ENCODE measurements at places on chromosomes 1 and 21.

DNA sequence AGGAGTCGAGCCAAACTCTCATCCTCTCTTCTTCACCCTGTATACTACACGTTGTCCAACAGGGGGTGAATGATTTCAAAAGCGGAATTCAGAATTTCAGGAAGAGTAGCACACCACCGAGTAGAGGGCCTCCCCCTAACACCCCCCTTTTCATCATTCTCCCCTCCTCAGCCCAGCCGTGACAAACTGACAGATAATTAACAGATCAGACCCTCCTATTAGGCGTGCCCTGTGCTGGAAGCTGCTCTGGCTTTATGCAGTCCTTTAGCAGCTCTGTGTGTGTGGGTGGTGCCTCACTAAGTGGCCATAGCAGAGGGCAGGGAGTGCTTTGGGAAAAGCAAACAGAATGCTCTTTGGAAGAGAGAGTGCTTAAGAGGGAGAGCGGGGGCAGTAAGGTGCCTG lies 44.3 kb downstream of the PEX14 start:
- DNase-seq: no peak

- no peak for DNase-seq
Measured at GRCh38 chr1:48693180-48693579, 83.5 kb downstream of the BEND5 start.

- no peak for DNase-seq
Measured at GRCh38 chr1:238652346-238652968, 733.9 kb upstream of the CHRM3 start.

- DNase-seq: no peak
Measured at GRCh38 chr21:31845151-31845729, 27.6 kb upstream of the HUNK start.

DNA sequence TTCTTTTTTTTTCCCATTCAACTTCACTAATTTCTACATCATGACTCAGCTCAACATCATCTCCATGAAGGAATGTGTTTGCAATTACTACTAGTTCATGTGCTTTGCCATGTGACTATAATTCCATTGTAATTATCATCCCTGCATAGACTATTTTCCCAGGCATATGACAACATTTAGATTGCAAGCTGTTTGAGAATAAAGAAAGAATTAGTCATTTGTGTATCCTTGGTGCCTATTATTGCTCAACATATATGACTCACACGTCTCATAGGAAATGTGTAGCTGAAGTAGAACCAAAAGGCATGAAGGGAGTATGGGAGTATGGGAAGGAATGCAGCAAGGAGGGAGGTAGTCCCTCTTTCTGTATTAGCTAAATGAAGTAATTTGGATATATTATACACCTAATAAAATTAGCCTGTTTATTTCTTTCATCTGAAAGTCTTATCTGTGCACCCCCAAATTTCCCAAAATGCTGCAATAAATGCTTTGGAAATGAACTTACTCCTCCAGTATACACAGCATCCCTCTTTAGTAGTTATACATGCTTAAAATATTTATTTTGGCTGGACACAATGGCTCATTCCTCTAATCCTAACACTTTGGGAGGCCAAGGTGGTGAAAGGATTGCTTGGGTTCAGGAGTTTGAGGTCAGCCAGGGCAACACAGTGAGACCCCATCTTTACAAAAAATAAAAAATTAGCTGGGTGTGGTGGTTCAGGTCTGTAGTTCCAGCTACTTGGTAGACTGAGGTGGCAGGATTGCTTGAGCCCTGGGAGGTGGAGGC lies 316.9 kb upstream of the ADGRL4 start:
- DNase-seq: no peak

GRCh38 chr1:153404768-153405167 lies 11.6 kb upstream of the S100A7A start:
- peak; percentile 45 for DNase-seq

- no peak for DNase-seq
Measured at GRCh38 chr1:4690951-4691675, 36.7 kb downstream of the AJAP1 start.

GRCh38 chr1:248065071-248065470 lies 18.4 kb downstream of the OR2L3 start:
- DNase-seq: no peak

DNA sequence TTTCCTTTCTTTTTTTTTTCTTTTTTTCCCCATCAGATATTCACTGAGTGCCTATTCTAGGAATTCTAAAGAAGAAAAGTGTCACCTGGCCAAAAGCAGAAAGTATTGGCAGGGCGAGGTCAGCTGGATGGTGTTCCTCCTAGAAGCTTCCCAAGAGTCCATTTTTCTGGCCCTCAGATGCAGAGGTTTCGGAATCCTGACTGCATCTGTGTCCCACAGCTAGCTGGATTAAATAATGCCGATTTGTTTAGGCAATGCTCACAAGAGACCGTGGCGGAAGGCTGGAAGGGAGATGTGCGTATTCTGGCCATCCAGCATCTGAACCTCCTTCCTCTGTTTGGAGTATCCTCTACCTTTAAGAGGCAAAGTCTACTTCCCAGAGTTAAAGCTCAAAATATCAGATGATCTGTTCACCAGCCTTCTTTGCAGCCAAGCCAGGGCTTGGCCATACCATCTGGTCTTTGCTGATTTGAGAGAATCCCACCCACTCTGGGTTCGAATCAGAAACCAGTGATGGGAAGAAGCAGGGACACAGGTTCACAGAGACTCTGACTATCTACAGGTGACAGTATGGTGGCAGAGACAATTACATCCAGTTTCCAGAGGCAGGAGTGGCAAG lies 5.4 kb upstream of the TENT5C start:
- no peak for DNase-seq

DNA sequence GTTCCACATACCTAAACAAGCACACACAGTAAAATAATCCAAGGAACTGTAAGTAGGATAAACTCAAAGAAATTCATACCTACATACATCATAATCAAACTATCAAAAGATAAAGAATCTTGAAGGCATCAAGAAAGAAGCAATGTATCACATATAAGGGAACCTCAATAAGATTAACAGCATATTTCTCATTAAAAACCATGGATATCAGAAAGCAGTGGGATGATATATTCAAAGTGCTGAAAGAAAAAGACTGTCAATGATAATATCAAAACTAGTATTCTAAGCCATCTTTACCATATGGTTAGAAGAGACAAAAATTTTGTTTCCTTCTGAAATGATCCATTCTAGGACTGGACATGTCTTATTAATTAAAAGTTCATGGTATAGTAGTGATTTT lies 37.1 kb upstream of the ADAM30 start:
- DNase-seq: no peak

DNA sequence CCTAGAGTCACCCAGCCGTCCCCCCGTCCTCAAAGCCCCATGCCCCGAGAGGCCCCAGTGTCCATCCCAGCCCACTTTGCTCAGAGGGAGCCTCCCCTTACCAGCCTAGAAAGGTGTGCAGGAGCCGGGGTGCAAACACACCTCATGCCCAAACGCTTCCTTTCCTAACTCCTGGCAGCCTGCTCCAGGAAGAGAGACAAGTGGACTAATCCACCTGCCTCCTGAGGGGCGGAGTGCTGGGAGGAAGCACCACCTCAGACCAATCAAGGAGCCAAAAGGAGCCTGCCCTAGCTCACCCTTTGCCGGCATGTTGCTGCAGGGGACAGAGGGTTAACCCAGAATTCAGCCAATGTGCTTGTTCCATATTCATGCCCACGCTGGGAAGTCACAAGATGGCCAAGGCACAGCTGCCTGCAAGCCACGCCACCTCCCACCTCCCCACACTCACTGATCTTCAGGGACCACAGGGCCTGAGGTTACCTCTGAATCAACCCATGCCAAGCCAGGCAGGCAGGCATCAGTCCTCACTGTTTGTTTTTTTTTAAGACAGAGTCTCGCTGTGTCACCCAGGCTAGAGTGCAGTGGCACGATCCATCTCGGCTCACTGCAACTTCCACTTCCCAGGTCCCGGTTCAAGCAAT lies 27.8 kb downstream of the PLEKHA6 start:
- no peak for DNase-seq

DNA sequence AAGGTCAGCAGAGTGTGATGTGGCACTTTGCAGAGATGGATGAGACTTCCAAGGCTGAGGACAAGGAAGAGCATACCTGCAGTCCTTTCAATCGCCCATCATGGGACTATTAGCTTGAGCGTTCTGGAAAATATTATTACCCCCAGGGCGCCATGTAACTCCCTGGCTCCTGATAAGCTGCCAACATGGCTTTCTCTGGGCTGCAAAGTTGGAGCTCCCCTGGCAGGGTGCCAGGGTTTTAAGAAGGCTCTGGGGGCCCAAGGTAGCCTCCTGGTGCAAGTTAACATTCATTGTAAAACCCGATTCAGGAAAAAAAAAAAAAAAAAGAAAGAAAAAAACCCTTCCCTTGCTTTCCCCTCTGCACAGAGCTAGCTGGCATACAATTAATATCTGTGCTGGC lies 196.7 kb downstream of the PBX1 start:
- DNase-seq: no peak

DNA sequence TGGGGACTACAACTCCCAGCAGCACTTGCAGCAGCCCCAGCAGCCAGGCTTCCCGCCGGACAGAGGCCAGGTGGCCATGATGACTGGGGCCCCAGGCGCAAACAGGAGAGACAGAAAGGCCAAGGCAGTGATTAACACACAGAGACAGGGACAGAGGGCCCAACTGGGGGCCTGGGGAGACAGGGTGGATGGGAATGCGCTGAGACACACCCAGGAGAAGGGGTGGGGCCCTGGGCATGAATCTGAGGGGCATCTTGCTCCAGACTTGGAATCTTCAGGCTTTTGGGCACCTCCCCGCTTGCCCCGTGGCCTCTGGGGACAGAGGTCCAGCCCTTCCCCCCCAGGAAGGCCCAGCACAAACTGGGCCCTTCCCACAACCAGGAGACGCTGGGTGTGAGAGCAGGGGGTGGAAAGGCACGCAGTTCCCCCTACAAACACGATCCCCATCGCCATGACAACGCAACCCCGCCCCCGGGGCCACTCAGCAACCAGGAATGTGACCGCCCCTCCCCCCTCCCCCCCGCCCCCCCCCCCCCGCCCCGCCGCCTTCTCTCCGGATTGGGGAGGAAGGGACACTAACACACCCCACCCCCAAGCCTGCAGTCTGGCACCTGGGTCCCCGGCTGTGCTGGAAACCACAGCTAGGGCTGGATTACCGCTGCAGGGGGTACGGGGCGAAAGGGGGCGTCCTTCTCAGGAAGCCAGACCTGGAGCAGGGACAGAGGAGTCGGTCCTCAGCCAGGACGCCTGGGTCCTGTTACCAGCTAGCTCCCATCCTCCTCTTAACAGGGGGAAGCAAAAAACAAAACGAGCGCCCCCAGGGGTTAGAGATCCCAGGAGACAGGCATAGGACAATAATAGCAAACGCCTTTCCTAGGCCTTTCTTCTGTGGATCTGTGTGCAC lies 4.5 kb downstream of the HDGF start:
- DNase-seq: peak; percentile 79

GRCh38 chr1:83060221-83060620 lies 938.7 kb downstream of the TTLL7 start:
- no peak for DNase-seq

- no peak for DNase-seq
Measured at GRCh38 chr1:84165601-84166000, 21.5 kb downstream of the PRKACB start.

GRCh38 chr1:2971101-2971501 lies 50.2 kb upstream of the ACTRT2 start:
- no peak for DNase-seq

GRCh38 chr1:22286491-22286890 lies 143.6 kb upstream of the WNT4 start:
- no peak for DNase-seq

DNA sequence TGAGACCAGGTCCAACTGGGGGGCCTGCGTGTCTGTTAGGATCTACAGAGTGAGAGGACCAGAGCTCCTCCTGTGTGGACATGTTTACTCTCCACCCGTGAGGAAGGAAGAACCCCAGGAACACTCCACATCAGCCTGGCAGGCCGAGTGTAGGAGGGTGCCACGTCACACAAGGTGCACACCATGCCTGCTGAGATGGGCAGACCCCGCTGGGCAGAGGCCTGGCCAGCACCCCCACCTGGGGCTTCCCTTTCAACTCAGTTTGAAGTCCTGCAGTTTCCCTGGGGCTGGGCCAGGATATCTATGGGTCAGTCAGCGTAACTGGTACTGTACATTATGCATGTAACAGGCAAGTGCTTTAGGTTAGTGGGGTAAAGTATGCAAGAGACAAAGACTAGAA lies 30.1 kb upstream of the PCBP3 start:
- no peak for DNase-seq

- DNase-seq: no peak
Measured at GRCh38 chr1:52098139-52098871, 42.2 kb downstream of the BTF3L4 start.

GRCh38 chr1:24316645-24317044 lies 2.5 kb upstream of the GRHL3 start:
- no peak for DNase-seq

DNA sequence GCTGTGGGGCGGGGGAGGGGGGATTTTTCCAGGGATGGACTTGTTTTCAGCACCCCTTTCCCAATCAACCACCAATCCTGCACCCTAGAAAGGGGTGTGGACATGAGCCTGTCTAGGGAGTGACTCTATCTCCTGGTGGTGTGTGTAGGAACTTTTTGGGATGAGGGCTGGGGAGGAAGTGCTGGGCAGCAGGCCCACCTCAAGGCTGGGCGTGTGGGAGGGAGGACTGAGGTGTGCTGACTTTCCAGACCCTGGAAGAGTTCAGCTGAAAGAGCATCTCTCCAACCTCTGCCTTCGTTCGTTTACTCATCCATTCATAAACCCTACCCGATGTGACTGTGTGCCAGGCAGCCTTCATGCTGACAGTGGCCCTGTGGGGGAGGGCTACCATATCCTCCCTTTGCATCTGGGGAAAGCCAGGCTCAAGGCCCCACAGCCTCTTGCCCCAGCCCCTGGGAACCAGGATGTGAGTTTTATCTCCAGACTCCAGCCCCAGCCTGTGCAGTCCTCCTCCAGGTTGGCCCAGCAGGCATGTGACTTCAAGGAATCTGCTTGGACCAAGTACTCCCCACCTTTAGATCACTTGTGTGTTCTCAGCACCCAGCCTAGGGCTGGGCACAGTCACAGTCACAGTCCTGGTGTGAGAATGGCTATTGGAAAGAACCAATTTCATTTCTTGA lies 6.7 kb downstream of the KNCN start:
- DNase-seq: no peak

- DNase-seq: peak; percentile 76
Measured at GRCh38 chr1:9629445-9630201, 21.9 kb upstream of the PIK3CD start.

DNA sequence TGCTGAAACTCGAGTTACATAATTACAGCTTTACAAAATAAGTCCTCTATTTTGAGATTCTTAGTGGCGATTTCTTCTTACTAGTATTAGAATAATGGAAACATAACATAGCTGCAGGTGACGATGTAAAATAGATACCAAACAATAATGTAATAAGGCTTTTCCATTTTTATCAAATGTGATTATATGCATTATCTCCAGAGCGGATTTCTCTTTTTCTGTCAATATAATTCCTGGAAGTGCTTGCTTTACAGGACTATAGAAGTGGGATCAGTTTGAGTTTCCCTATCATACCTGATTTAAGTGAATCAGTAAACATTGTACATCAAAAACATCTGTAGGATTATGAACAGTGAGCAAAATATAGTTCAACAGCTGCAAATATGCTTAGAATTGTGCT lies 442.5 kb downstream of the NEGR1 start:
- DNase-seq: no peak

Measured in CD8-positive, alpha-beta T cell (primary cell).